Naive thymus-derived CD8-positive, alpha-beta T cell (primary cell): ENCODE measurements at places on chromosomes 4 and X.

DNA sequence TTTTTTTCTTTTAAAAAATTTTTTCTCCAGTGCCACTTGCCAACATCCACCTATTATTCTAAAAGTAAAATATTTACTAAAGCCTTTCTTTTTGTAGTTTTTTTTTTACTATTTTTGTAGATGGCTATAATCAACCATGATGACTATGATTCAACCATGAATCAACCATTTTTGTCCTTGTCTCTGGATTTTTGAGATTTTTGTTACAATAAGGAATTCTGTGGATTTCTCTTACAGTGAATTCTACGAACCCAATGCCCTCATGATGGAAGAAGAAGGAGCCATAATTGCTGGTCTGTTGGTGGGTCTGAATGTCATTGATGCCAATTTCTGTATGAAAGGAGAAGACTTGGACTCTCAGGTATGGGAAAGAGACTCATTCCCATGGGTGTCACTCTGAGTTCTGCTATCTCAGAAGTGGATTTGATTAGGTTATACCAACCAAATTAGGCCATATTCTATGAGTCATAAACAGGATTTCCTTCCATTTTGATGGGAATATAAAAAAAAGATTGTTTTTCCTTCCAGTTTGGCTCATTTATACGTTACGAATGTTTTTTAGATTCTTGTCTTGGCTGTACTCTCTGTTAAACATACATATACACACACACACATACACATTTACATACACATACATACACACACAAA lies 46.7 kb downstream of the RUFY3 start:
- no peak for DNase-seq

DNA sequence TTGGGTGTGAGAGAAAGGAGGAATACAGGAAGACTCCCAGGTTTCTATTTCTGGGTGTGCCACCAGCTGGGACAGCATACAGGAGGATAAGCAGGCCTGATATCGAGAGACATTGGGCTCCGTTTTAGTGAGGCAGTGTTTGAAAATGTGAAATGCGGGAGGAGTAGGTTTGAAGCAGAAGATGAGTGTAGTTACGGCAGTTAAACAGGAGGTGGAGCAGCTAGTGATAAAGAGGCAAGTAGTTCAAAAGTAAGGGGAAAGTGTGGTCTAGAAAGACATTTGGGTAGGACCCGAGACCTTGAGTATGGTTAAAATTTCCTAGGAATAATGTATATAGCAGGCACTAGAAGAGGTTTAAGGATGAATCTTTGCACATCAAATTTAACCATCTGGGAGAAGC lies 42.4 kb downstream of the DCUN1D4 start:
- DNase-seq: no peak

DNA sequence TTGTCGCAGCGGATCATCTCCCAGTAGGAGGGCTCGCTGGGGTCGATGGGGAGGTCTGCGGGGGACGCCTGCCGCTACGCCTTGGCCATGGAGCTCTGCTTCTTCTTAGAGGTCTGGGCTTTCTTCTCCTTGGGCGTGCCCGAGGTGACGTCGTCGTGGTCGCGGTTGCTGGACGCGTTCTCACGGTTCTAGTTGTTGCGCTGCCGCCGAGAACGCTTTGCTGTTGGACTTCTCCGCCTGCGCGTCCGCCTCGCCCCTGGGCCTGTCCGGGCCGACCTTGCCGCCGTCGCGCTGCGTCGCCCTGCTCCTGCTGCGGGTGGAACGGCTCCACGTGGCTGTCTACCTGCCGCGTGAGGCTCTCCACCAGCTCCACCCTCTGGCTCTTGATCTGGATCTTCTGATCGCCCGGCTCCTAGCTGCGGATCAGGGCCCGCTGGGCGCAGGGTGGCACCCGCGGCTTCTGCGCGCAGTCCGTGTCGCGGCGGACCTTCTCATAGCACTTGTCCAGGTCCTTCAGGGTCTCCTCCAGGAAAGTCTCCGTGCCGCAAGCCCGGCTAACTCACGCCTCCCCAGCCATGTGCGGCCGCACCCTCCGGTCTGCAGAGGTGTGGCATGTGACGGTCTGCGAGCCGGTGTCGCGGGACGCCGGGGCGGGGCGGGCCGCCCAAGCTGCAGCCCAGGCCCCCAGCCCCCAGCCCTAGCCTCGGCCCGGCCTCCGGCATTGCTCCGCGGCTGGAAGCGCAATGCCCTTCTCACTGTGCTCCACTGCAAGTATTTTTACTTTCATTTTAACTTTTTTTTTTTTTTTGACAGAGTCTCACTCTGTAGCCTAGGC lies 40.5 kb upstream of the OGT start:
- DNase-seq: peak; percentile 30

DNA sequence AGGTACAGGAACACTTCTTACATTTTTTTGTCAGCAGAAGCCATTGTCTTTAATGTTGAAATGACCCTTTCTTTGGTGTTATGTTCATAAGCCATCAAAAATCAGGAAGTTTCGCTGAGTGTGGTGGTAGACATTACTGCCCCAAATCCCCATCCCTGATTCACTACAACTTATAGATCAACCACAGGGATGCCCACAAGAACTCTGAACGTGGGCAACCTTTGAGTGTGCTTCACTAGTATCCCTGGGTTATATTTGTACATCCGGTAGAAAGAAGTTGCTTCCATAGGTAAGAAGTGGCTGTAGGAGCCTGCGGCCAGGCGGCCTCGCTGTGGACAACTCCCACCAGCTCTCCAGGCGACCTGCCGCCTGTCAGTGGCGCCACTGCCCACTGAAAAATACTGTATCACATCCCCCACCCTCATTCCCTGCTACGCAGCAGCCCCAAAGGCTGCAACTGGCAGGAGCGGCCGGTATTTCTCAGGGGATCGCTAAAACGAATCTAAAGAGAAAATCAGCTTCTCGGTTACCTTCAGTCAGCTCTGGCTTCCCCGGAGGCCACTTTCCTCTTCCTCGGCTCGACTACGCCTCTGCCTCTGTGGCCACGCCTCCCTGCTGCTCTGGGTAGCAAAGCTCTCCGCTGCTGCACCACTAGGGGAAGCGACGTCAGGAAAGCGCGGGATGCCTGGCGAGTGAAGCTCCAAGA lies 13.9 kb upstream of the ETDC start:
- DNase-seq: peak; percentile 67

GRCh38 chr4:113050371-113050755 lies 910 bp downstream of the ANK2 start:
- no peak for DNase-seq

- DNase-seq: no peak
Observed at GRCh38 chr4:88757776-88758175, 60.1 kb upstream of the NAP1L5 start.

- DNase-seq: no peak
Observed at GRCh38 chr4:44447563-44448504, 775 bp downstream of the KCTD8 start.

DNA sequence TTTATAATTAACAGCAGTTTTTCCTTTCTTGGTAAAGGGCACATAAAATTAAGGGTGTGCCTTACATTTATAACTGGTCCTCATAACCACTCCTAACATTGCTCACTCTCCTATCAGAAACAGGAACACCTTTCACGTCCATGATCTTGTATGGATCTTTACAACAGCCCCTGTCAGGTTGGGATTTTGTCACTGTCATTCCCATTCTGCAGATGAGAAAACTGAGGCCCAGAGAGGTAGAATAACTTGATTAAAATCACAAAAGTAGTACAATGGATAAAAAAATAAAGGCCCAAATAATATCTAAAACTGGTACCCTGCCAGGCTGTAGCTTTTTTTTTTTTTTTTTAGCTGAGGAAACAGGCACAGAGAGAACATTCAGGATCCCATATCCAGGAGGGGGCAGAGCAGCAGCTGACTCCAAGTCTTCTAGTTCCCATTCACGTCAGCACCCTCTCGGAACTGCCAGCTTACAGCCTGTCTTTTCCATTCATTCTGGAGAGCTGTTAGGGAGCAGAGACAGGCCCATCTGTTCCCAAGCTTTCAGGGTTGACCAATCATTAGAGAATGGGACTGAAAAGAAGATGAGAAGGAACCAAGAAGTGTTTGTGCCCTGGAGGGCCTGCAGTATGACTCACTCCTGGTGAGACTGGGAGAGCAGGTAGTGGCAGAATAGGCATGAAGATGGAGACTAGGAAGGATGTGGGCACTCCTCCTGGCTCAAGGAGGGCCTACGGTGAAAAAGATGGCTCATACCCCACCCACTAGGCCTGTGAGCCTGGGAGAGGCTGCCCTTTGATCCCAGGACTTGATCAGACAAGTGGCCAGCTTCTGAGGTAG lies 7.3 kb downstream of the SUV39H1 start:
- no peak for DNase-seq
